ENCODE measurements at places on chromosomes 16 and 17.

DNA sequence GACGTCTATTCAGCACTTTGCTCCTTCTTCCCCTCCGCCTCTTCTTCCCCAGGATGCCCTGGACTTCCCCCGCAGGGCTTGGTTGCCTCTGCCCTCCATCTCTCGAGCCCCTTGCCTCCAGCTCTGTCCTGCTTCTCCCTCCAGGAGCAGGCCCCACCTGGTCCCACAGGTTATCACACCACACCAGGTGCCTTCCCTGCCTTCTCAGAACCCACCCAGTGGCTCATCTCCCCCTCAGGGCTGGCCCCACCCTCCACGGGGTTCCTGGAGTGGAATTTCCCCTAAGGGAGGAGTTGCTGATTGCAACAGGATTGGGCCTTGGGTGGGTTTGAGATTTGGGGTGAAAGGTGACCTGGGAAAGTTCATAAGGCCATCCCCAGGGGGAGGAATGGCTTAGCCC, 49.0 kb upstream of the TAC4 start:
- no peak for DNase-seq

GRCh38 chr16:84851192-84852127, 31.7 kb downstream of the CRISPLD2 start:
- DNase-seq: no peak

DNA sequence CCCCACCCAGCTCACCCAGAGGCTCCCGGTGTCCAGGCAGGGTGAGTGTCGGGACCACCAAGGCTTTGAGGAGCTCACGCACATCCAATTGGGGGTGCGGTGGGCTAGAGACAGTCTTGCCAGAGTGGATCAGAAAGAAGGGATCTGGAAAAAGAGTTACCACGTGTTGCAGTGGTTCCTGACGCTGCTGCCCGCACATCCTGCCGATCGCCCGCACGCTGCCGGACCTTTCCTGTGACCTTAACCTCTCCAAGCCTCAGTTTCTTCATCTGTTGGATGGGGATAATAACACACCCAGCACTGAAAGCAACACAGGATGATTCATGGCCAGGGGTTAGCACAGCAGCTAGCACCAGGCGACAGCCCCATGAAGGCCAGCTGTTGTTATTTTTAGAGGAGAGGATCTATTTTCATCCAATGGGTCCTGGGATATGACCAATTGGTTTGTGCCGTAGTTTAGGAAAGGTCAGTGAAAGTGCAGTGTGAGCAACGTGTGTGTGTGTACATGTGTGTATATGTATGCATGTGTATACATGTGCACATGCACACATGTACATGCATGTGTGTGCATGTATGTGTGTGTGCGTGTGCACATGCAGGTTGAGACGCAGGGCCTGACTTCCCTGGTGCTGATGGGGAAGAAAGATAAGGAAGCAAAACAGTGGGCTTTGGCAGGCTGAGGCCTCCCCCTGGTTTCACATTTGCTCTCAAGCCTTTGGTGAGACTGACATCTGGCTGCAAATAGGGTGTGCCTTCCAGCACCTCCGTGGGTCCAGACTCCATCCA, 2.5 kb downstream of the ITGAX start:
- DNase-seq: no peak

DNA sequence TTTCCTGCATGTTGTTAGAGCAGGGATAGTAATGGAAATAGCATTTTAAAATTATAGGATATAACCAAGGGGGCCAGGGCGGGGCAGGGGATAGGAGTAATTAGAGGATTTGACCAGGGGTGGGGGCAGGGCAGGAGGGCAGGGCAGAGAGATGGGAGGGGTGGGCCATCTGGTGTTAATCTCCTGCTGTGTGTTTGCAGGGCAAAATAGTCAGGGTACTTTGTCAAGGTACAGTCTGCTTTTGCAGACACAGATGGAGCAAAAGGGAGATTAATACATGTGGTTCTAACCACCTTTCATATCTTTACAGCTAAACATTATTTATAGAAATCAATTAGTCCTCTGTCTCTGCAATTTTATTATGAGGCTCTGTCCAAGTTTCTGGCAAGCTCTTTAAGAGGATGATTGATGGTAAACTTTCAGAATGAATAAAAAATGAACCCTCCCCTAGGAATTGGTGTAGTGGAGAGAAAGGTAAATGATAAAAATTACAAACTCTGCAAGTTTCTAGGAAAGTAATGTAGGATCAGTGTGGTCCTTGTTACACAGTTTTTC, 6.6 kb downstream of the ANKFN1 start:
- DNase-seq: no peak

DNA sequence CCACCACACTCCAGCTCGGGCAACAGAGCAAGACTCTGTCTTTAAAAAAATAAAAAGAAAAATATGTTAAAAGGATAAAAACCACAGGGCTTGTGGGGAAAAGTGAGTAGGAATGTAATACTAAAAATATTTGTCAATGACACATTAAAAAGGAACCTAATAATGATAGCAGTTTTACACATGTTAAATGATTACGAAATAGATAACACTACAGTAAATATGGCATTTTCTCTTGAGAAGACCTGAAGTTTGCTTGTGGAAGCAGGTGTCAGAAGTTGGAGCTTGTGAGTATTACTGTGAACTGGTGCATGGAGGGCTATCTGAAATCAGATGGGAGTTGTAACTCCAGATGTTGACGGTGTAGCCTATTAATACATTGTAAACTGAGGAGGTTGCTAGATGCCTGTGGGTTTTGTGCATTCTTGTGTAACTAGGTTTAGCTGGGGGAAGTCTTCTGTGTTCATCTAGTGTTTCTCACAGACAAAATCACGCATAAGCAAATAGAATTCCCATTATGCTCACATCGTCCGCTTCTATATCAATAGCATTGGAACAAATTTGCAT, 44.2 kb upstream of the CLEC18A start:
- DNase-seq: no peak

DNA sequence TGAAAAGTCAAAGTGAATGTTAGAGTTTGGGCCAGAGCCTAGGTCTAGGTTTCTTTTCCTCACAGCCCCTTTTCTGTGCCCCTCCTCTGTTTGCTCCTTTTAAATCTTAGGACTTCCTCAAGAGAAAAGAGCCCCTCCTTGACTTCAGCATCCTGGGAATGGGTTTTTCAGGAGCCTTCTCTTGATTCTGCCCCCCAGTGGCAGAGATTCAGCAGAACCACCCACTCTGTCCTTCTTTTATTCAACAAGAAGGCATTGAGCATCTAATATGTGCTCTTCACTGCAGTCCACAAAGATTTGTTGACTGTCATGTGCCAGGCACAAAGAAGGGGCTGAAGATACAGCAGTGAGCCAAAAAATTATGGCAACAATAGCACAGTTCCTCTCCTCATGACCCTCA, 270.8 kb upstream of the CDH5 start:
- DNase-seq: no peak

DNA sequence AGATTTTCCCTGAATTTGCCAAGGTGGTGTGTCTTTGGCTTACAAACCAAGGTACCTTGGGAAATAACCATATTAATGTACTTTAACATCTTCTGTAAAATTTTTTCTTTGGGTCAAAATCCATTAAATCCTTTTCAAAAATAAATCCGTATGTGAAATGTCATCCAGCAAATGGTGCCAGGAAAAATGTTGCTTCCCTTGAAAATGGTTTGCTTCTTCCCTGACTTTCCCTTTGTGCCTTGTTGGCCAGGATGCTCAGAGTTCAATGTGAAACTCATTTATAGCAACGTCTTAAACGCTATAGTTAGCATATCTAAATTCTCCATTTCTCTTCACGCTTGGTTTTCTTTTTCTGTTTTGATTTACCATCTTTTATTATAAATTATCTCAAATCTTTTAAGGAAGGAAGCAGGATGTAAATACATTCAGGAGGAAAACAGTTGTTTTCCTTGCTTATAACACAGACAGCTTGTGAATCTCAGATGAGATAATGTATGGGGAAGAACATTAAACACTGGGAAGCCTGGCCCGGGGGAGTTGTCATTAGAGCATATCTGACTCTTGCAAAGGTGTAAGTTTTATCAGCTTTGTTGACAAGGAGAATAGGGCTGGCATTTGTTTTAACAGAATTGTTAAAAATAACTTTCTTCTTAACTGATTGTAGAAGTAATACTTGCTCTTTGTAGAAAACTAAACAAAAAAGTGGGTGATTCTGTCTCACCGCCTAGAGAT, 42.1 kb downstream of the GPRC5B start:
- DNase-seq: no peak
